ENCODE measurements at places on chromosomes 12 and 14.

DNA sequence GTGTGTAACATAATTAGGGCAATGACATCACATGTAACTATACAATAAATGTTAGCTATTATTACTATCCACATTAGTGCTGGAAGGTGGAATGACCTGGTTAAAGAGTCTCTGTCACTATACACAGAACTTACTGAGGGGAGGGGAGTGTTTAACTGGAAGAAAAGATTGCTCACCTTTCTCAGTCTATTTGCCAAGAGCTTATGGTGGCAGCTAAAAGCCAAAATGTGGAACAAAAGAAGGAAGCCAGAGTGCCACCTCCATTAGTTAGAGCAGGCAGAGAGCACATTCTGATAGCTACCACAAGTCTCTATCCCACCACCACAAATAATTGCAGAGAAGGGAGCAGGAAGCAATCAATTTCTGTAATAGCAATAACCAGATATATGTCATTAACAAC lies 124.4 kb downstream of the MED13L start:
- no peak for DNase-seq

- no peak for DNase-seq
Observed at GRCh38 chr12:18747895-18748294, 10.0 kb downstream of the CAPZA3 start.

- peak; percentile 88 for DNase-seq
Observed at GRCh38 chr12:124774462-124775167, 89.0 kb downstream of the SCARB1 start.

DNA sequence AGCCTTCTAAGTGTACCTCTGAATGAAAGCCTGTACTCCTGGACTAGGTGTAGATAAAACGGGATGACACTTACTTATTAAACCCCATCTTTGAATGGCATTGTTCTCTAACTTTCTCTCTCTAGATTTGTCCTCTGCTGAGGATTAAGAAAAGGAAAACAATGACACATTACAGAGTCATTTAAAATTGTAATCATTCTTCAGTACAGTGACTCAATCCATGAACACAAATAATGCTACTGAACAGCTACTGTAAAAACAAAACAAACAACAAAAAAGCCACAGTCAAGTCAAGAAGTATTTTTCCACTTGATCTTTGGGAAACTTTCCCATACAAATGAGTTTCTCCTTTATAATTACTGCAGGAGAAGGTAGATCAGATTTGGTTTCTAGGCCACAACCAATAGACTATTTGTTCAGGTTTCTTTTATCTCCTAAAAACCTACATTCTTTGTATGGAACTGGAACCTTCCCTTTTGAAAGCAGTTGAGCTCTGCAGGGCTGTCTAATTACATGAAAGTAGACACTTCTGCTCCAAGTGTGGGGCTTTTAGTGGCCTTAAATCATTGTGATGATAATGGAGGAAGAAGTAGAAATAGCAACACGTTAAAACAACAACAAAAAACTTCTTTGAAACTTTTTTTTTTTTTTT lies 219.1 kb downstream of the ESR2 start:
- no peak for DNase-seq

GRCh38 chr14:22614240-22614799 lies 16.2 kb downstream of the ABHD4 start:
- DNase-seq: no peak

GRCh38 chr12:98743362-98743953 lies 98.4 kb downstream of the APAF1 start:
- DNase-seq: peak; percentile 31

DNA sequence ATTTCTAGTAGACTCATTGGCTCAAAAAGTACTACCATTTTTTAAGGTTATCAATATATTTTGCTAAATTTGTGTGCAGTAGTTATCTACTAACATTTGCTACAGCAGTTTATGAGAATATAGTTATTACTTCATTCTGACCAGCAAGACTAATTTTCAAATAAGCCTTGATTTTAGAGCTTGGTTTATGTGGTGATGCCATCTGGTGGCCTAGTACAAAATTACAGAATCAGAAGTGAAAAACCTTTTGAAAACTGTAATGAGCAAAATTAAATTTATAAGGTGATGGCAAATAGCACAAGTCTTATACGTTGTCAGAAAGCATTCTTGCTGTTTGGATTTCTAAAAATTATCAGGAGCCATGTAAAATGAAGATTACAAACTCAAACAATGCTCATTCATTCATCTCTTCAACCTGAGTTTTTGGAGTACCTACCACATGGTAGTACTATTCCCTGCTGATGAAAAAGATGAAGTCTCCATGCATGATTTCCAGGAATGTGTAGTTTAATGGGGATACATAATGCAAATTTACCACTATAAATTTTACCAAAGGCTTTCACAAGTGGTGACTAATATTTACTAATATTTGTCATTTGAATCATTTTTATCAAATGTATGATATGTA lies 51.0 kb downstream of the MAGOHB start:
- DNase-seq: peak; percentile 48

GRCh38 chr14:44963775-44964380 lies 1.9 kb downstream of the TOGARAM1 start:
- DNase-seq: no peak

- DNase-seq: no peak
Observed at GRCh38 chr12:2057795-2058408, 5.1 kb downstream of the CACNA1C start.

GRCh38 chr14:56160088-56160487 lies 41.9 kb downstream of the PELI2 start:
- no peak for DNase-seq

DNA sequence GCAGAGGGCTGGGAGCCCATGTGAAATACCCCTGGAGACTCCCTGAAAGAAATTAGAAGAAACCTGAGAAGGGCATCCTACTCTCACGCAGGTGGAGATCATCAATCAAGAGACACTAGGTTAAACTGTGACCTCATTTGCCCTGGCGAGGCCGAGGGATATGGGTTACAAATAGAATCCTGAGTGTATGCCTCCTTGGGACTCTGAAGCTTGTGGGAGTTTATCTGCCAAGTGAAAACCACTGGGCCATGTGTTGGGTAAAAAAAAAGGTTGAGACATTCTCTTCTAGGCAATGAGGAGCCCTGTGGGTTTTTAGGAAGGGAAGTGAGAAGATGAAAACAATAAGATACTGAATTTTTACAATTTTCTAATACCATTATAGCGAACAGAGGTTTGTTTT lies 160.7 kb upstream of the ARID2 start:
- peak; percentile 62 for DNase-seq

- no peak for DNase-seq
Observed at GRCh38 chr14:97850466-97850865, 1053.3 kb downstream of the VRK1 start.

GRCh38 chr12:54000116-54001114 lies at the start of gene HOXC9:
HOXC9 (plus strand) TSS chr12:54000161; CDS start chr12:54000189, 28 bp downstream.
- DNase-seq: no peak

GRCh38 chr14:29857551-29857950 lies 70.1 kb downstream of the PRKD1 start:
- no peak for DNase-seq

- DNase-seq: no peak
Observed at GRCh38 chr14:22998329-22999012, 11.5 kb downstream of the C14orf93 start.

GRCh38 chr12:12681061-12681765 lies 14.8 kb downstream of the GPR19 start:
- DNase-seq: no peak

DNA sequence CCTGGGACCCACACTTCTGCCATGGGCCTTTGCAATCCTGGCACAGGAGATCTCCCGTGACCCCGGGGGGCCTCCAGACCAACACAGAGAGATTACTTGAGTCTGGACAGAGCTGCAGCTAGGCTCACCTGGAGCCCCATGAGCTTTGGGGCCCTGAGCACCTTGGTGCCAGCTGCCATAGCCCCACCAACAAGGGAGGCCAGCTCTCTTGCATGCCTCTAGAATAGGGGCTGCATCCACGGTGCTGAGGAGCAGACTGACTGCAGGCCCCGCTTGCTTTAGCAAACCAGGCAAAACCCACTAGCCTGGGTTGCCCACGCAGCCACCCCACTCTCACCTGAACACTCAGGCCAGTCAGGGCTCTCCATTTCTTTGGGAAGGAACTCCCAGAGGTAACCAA lies 3.7 kb upstream of the OR4N2 start:
- no peak for DNase-seq

- no peak for DNase-seq
Observed at GRCh38 chr12:127823801-127824200, 443.2 kb upstream of the TMEM132C start.

DNA sequence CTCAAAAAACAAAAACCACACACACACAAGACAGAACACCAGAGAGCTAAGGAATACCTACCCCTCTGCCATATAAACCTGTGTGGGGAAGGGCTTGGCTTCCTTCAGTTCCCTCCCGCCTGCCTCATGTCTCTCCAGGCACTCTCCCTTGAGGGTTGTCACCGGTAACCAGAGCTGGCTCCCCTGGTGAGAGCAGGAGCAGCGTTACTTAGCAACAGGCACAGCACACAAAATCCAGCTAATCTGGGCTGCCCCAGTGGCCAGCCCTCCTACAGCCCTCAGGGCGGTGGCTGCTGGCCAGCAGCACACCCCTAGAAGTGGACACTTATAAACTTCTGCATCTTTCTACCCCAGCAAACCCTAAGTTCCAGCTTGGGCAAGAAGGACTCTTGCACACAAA lies 21.6 kb upstream of the NR4A1 start:
- DNase-seq: no peak

DNA sequence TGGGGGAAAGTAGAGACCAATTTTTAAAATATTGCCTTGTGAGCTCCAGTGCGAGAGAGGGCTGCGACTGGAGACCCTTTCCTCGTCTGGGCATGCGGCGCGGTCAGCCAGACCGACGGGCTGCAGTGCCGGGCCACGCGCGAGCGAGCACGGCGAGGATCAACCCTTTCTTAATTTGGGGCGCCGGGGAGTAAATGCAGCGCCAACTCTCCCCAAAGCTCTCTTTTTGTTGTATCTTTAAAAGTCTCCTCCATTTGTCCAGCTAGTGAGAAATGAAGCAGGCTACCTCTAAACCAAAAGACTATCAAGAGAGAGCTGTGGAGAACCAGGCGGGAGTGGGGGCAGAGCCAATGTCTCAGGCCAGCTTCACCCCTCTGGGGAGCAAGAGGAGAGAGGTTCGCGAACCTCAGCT lies 1.4 kb downstream of the SIX1 start:
- DNase-seq: no peak

DNA sequence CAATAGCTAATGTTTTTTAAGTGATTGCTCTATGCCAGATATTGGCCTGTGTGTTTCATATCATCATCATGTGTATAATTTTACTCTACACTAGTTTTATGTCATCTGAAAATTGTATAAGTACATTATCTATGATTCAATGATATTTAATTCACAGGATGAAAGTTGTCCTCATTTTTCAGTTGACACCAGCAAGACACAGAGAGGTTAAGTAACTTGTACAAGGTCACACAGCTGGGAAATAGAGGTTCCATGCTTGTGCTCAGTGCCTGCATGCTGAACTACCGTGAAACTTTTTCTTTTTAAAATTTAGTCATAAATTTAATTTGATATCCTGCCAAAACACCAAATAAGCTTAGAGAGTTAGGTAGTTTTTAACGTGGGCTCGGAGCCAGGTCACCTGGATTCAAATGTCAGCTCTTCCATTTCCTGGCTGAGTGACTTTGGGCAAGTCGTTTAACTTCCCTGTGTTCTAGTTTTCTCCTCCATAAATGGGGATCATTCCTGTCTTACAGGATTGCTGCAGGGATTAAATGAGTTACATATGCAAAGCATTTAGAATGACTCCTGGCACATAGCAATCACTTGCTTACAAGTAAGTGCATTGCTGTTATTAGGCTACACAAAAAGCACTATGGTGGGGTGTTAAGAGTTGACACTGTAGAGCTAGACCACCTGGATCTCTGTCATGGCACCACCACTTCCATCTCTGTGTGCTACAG lies 183.9 kb downstream of the ETV6 start:
- no peak for DNase-seq

DNA sequence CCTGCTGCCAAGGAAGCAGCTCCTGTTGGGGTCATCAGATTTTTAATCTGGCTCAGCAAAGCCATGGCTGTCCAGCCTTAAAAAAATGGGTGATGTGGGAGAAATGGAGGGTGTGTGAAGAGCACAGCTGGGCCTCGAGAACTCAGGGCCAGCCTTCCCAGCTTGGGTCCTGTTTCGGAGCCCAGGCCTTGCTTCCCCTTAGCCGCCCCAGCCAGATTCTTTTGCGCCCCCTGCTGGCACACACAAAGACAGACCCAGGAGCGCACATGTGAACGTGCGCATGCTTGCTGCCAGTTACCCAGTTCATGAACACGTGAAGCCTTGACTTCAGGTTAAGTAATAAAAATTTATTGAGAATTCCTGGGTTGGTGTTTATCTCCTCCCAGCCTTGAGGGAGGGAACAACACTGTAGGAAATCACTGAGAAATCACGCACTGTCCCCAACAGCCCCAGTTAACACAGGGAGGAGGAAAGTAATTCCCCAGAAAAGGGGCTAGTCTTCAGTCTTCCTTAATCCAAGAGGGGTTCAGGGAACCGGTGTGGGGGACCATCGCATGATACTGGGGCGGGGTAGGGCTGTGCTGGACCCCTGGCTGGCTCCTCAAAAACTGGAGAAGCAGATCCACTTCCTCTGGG lies 5.3 kb downstream of the PHB2 start:
- peak; percentile 91 for DNase-seq

DNA sequence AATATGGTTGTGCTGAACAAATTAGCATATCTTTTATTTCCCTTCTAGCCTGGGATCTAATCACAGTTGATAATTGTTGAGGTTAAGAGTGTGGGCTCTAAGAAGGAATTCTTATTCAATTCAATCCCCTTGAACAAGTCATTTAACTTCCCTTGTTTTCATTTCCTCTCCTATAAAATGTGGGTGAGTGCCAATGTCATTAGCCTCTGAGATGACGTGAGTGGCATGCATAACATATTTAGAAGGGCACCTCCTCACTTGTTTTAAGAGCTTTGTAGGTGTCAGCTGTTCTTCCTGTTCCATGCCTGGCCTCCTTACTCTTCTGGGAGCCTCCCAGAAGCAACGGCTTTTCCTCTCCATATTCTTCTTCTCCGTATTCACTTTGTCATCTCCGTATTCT lies 155.4 kb upstream of the NEDD1 start:
- DNase-seq: no peak

DNA sequence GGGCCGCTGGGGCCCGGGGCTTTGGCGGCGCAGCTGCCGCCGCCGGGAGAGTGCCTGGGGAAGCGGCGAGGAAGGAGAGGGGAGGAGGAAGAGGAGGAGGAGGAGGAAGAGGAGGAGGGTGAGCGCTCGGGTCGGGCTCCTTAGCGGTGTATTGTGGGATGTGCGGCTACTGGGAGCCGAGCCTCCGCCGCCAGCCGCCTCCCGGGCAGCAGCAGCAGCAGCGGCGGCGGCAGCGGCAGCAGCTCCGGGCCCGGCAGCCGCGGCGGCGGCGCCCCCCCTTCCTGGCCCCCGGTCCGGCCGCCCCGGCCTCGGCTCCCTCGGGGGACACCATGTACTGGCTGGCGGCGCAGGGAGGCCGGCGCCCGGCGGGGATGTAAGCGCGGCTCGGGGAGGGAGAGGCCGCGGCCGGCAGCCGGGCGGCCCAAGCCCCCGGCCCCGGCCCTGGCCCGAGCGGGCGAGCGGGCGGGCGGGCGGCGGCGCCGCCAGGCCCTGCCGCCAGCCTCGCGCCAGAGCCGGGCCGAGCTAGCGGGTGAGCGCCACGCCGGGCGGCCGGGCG lies at the start of gene SETD1B:
TSS of gene SETD1B (plus strand) at position 149 of the 556 bp plus-strand sequence. CDS start 729 bp downstream, outside the sequence.
- DNase-seq: peak; percentile 46
